Activated naive CD8-positive, alpha-beta T cell treated with anti-CD3 and anti-CD28 coated beads for 36 hours (primary cell): ENCODE measurements at places on chromosomes 7 and 10. TPM values are rescaled to one million over a fixed set of nuclear protein-coding genes. Genes with fewer than 3 reads are reported as not detected.

GRCh38 chr7:157219154-157219553 is 80.4 kb downstream of the UBE3C start:
- H3K27ac ChIP-seq: no peak overlapping the region
- DNase-seq: no peak
- H3K4me3 ChIP-seq: no peak overlapping the region
- no peaks in the 10 kb centered on the region for H3K4me1 ChIP-seq
- peaks cover 3% of the 10 kb centered on the region for H3K36me3 ChIP-seq

GRCh38 chr7:50959991-50960390 is 177.3 kb upstream of the GRB10 start:
- peaks cover 13% of the 10 kb centered on the region for H3K27me3 ChIP-seq
- no peak overlapping the region for H3K27ac ChIP-seq
- H3K36me3 ChIP-seq: no peaks in the 10 kb centered on the region
- H3K4me1 ChIP-seq: no peaks in the 10 kb centered on the region
- H3K4me3 ChIP-seq: no peak overlapping the region

- no peak overlapping the region for H3K27ac ChIP-seq
- no peaks in the 10 kb centered on the region for H3K27me3 ChIP-seq
- H3K36me3 ChIP-seq: no peaks in the 10 kb centered on the region
- no peaks in the 10 kb centered on the region for H3K4me1 ChIP-seq
- no peak for DNase-seq
Observed at GRCh38 chr7:24372961-24373955, 89.3 kb downstream of the NPY start.

GRCh38 chr10:23974746-23975272 is 234.1 kb upstream of the KIAA1217 start:
- H3K36me3 ChIP-seq: no peaks in the 10 kb centered on the region
- no peak overlapping the region for H3K4me3 ChIP-seq
- no peak for DNase-seq
- H3K27me3 ChIP-seq: peaks cover 4% of the 10 kb centered on the region

Gene CPN1
- not detected for total RNA-seq

Gene GTPBP4
- 163 TPM for total RNA-seq

Gene PPP1R9A
- total RNA-seq: 0.08 TPM

- no peak for DNase-seq
- no peak overlapping the region for H3K27ac ChIP-seq
- no peaks in the 10 kb centered on the region for H3K27me3 ChIP-seq
Observed at GRCh38 chr10:56596257-56596656, 235.2 kb upstream of the ZWINT start.

- no peak for DNase-seq
- H3K36me3 ChIP-seq: no peaks in the 10 kb centered on the region
- H3K4me1 ChIP-seq: peaks cover 1% of the 10 kb centered on the region
- H3K27me3 ChIP-seq: no peaks in the 10 kb centered on the region
- H3K4me3 ChIP-seq: no peak overlapping the region
Observed at GRCh38 chr7:138299066-138299465, 161.0 kb upstream of the TRIM24 start.

- H3K4me1 ChIP-seq: peaks cover 33% of the 10 kb centered on the region
- peak; percentile 81 for DNase-seq
- peaks cover 31% of the 10 kb centered on the region for H3K36me3 ChIP-seq
- peak overlapping the region; percentile 34 for H3K27ac ChIP-seq
- H3K27me3 ChIP-seq: no peaks in the 10 kb centered on the region
Observed at GRCh38 chr10:72340510-72341261, 14.0 kb downstream of the DNAJB12 start.

Gene HIP1
- 1.9 TPM for total RNA-seq

DNA sequence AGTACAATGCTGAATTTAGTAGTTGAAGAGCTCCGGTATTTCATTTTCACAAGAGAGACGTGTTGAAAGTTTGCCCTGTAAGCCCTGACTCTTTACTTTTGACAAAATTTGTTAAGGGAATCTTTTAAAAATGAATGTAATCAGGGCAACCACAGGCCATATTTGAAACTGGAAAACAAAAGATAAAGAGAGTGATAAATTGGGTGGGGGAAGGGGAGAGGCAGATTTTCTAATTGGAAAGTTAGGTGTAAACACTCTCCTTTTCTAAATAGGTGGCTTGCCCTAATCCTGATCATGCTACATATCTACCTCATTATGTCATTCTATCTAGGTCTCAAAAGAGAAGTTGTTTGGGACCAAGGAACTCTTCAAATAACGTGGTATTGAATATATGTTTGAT is 90.7 kb downstream of the CABCOCO1 start:
- H3K27ac ChIP-seq: no peak overlapping the region
- no peaks in the 10 kb centered on the region for H3K27me3 ChIP-seq
- H3K4me3 ChIP-seq: no peak overlapping the region
- H3K36me3 ChIP-seq: no peaks in the 10 kb centered on the region
- no peak for DNase-seq
- peaks cover 21% of the 10 kb centered on the region for H3K4me1 ChIP-seq

DNA sequence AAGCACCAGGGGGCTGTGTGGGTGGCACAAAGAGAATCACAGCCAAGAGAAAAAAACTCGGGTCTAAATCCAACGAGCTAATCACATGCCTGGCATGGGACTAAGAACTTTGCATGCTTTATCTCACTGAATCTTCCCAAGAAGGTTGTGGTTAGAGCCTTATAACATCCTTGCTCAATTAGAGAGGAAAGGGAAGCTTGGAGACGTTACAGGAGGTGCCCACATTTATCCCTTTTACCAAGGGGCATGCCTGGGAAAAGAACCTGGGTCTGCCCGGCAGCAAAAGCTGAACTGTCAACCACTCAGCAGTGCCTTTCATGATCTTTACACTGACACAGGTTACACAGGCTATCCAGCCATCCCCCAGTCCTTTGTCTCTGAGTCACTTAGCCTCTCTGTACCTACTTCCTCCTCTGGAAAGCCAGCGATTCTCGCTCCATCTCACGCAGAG is 190.1 kb downstream of the PRPF18 start:
- no peak for DNase-seq
- no peaks in the 10 kb centered on the region for H3K36me3 ChIP-seq
- no peak overlapping the region for H3K4me3 ChIP-seq
- H3K27me3 ChIP-seq: peaks cover 3% of the 10 kb centered on the region

- no peaks in the 10 kb centered on the region for H3K36me3 ChIP-seq
- H3K4me1 ChIP-seq: no peaks in the 10 kb centered on the region
- DNase-seq: no peak
- peaks cover 3% of the 10 kb centered on the region for H3K27me3 ChIP-seq
- H3K27ac ChIP-seq: no peak overlapping the region
Observed at GRCh38 chr7:100641860-100642533, 645 bp upstream of the TFR2 start.

DNA sequence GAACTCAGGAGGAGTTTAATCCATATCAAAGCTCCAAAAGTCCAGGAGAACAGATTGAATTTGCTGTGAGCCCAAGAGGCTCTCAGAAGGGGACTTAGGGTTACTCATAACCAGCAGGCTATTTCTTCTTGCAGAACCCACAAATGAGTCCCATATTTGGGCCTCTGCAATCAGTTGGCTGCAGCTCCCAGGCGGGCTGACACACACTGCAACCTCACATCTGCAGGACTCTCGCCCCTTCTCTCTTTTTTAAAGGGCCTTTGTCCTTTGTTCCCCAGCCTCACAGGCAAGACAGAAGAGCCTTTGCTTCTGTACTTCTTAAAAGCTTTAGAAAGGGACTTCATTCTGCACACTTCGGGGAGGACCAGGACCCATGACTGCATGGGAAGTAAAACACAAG is 26.7 kb downstream of the CREB3L2 start:
- no peak overlapping the region for H3K4me3 ChIP-seq
- H3K4me1 ChIP-seq: peaks cover 2% of the 10 kb centered on the region
- no peak for DNase-seq
- no peaks in the 10 kb centered on the region for H3K27me3 ChIP-seq

DNA sequence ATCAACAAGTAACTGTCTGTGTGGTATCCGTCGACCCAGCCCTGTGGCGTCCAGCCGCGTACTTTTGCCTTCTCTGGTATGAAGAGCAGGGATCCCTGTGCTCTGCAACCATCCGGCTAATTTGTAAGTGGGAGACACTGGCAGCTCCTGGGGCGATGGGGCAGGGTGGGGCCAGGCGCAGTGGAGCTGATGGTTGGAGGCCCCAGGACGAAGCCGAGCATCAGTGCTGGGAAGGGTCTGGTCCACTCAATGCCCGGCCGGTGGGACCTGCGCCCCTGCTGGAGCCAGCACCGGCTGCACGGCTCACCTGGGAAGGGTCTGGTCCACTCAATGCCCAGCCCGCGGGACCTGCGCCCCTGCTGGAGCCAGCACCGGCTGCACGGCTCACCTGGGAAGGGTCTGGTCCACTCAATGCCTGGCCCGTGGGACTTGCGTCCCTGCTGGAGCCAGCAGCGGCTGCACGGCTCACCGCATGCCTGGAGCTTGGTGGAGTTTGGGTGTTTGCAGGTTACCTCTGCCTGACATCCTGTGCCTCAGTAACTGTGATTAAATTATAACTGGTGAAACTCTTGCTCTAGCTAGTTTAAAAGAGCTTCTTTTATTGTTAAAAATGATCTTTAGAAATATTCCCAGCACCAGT is 96.1 kb downstream of the NKX6-2 start:
- H3K4me1 ChIP-seq: peaks cover 7% of the 10 kb centered on the region
- no peaks in the 10 kb centered on the region for H3K27me3 ChIP-seq
- H3K4me3 ChIP-seq: no peak overlapping the region
- H3K27ac ChIP-seq: no peak overlapping the region
- peaks cover 14% of the 10 kb centered on the region for H3K36me3 ChIP-seq
- no peak for DNase-seq

GRCh38 chr7:87878208-87878735 is 2.0 kb downstream of the DBF4 start:
- H3K36me3 ChIP-seq: peaks cover 47% of the 10 kb centered on the region
- H3K27ac ChIP-seq: no peak overlapping the region
- H3K4me1 ChIP-seq: peaks cover 46% of the 10 kb centered on the region
- DNase-seq: no peak
- H3K4me3 ChIP-seq: peak overlapping the region; percentile 87
- no peaks in the 10 kb centered on the region for H3K27me3 ChIP-seq

DNA sequence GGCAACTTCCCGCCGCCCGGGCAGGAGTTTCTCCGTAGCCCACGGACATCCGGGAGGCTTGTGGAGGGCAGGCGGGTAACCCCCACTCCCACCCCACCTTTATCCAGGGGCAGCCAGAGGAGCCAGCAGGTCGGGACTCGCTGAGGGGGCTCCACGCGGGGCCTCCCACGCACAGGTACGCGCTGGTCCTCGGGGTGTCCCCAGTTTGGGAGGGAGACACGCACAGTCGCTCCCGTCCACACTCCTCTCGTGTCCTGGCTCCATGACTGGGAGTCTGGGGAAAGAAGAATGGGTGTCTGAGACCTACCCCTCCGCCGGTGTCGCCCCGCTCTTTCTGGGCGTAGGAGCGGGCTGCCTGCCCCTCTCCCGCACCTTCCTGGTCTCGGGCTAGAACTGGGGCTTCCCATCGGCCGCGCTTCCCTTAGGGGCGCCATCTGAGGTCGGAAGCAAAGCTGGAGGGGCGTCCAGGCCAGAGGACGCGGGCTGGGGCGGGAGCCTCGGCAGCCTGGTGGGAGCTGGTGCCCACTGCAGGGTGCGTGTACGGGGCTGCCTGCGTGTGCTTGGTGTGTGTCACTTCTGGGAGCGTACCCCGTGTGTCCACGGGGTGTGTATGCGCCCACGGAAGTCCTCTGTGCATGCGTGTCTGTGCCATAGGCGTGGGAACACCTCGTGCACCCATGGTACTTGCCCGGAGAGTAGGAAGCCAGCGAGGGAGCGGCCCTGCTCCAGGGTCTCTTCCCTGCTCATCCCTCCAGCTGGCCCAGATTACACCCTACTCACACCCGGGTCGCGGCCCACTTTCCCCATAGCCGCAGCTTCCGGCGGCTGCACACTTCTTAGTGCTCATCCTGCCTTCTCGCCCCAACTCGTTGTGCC is 73.0 kb upstream of the LEP start:
- H3K36me3 ChIP-seq: no peaks in the 10 kb centered on the region
- peaks cover 14% of the 10 kb centered on the region for H3K4me1 ChIP-seq
- no peak for DNase-seq
- H3K4me3 ChIP-seq: peak overlapping the region; percentile 32

DNA sequence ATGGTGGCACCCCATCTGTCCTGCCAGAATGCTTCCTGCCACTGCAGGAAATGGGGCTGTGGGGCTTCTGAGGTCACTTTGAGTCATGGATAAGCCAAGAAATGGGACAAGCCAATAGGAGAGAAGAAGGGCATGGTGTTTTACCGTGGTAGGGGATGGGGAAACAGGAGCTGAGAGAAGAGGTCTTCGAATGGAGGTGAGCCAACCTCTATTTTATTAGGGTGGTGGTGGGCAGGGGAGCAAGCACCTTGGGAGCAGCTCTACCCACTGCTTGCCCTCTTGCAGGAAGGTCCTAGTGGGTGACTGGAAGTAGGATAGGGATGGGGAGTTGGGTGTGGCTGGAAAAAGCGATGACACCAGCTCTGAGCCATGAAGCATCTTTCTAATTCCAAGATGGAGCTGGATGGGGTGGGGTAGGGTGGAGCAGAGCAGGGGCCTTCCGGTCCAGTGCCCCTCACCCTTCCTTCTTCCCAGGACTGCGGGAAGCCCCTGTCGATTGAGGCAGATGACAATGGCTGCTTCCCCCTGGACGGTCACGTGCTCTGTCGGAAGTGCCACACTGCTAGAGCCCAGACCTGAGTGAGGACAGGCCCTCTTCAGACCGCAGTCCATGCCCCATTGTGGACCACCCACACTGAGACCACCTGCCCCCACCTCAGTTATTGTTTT is 9.1 kb downstream of the ZYX start:
- DNase-seq: no peak
- peaks cover 10% of the 10 kb centered on the region for H3K36me3 ChIP-seq
- peak overlapping the region; percentile 57 for H3K27ac ChIP-seq
- H3K27me3 ChIP-seq: no peaks in the 10 kb centered on the region

GRCh38 chr10:109726473-109726872 is 196.8 kb downstream of the XPNPEP1 start:
- no peaks in the 10 kb centered on the region for H3K36me3 ChIP-seq
- H3K4me1 ChIP-seq: no peaks in the 10 kb centered on the region
- H3K27me3 ChIP-seq: peaks cover 4% of the 10 kb centered on the region
- no peak overlapping the region for H3K27ac ChIP-seq
- DNase-seq: no peak

Gene ZPBP
- total RNA-seq: 0.37 TPM

Gene NACAD
- total RNA-seq: 0.35 TPM

DNA sequence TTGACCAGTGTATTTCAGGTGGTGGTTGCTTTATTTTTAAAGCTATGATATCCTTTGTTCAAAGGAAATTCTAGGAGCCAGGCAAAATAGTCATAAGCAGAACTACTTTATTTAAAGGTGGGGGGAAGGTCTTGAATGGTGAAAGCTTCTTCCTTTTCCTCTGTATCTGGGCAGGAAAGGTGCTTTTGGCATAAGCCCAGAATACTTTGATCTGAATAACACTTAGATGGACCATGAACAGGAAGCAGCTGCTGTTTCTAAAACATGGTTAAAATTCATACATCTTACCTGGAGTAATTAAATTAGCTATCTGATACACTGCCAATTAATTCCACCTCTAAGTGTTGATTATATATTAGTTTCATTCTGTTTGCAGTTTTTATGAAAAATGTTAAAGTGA is 13.3 kb downstream of the ZNF804B start:
- H3K36me3 ChIP-seq: no peaks in the 10 kb centered on the region
- no peak overlapping the region for H3K27ac ChIP-seq
- DNase-seq: no peak
- no peaks in the 10 kb centered on the region for H3K4me1 ChIP-seq
- no peaks in the 10 kb centered on the region for H3K27me3 ChIP-seq

Gene THSD7A
- total RNA-seq: not detected
